Activated T-helper 2 cell treated with anti-CD3 and anti-CD28 coated beads, Interferon-gamma antibody, Interleukin-2, Interleukin-4, amounts not matched to agents 10 μg/mL and 5 μg/mL and 100 μg/mL, durations not matched to agents 14 hours and 24 hours and 36 hours (primary cell): ENCODE measurements at places on chromosomes 4 and X.
A peak's percentile ranks its signal among the peaks of the same experiment; 100 is the strongest.

DNA sequence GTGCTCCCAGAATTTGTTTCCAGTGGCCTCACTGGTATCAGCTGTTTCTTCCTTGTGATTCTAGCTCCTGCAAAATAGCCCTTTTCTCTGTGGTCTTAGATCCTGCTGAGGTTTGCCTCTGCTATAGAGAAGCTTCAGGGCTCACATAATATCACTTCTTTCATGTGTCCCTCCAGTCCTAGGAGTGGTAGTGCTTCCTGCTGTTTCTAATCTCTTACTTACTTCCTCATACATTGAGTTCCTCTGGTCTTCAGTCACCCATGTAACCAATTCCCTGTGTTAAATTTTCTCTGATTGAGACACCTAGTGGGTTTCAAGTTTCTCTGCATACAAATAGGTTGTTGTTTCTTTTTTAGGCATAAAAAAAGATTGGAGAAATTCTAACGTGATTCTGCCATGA, 1567.9 kb downstream of the ARAP2 start:
- no peak for DNase-seq

GRCh38 chr4:166257276-166257675, 384.2 kb downstream of the TLL1 start:
- no peak for DNase-seq

GRCh38 chr4:151408380-151408629, 671 bp upstream of the FHIP1A start:
- no peak for DNase-seq

DNA sequence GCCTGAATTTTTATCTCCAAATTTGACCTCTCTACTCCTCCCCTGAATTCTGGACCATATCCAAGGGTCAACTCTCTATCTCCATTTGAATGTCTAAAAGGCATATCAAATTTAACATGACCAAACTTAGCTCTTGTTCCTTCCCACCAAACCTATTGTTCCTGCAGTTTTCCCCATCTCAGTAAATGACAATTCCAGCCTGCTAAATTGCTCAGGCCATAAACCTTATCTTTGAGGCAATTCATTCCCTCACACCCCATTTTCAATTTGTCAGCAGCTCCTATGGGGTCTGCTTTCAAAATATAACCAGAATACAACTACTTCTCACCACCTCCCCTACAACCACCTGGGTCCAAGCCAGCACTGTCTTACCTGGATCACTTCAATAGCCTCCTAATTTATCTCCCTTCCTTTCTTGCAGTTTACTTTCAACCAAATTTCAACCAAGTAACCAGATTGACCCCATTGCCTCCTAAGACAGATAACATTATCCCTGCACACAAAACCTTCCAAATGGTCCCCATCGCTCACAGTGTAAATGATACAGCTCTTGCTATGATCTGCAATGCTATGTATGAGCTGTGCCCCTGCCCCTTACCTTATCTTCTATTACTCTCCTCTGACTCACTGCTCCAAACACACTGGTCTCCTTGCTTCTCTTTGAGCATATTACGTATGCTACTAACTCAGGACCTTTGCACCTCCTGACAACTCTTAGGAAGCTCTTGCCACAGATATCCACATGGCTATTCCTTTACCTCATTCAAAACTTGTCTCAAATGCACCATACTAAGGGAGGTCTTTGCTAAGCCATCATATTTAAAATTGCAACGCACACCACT, 66.0 kb downstream of the CAMK2D start:
- DNase-seq: no peak

DNA sequence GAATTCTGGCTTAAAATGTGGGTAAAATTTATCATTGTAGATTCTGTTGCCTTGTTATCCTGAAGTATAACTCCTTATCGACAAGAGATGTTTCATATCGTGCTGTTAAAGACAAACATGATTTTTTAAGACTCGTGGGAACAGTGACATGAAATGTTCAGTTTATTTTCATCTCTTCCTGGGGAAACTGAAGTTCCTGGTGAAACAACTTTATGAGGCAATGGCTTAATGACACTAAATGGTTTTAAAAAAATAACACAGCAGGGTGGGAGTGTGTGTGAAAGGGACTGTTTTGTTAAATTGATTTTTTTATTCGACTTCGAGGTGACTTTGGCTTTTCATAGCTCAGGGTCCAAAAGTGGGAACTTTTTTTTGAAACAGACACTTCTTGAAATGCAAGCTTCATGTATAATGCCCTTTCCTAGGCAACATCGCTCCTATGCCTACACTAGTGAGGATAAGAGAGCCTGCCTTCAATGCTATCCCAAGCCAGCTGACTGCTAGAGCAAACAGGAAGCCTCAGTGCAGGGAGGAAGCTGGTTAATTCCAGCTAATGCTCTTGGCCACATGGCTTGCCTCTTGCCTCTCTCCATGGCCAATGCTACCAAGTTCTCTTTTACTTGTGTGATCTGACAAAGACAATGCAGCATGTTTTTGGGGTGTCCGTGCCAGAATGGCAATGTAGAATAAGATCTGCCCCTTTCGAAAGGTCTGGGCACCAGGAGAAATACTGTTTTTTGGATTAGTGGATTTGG, 80.9 kb upstream of the PLAC1 start:
- no peak for DNase-seq

DNA sequence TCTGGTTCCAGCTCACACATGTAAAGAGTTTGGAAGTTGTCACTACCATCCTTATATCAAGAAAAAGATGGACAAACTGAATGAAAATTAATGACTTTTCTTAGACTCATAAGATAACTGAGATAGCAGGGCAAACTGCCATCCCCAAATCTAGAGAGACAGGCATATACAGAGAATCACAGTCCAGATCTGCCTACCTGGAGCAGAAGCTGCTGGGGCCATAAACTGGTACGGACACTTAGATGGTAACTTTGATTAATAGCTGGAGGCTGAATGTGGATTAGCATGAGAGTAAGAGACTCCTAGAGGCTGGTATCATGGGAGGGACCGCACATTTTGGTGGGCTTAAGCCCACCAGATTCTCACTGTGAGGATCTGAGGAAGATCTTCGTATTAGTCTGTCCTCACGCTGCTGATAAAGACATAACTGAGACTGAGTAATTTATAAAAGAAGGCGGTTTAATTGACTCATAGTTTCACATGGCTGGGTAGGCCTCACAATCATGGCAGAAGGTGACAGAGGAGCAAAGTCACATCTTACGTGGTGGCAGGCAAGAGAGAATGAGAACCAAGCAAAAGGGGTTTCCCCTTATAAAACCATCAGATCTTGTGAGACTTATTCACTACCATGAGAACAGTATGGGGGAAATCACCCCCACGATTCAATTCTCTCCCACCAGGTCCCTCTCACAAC, 10.8 kb upstream of the POLA1 start:
- DNase-seq: no peak

GRCh38 chr4:102318526-102318925, 26.8 kb downstream of the SLC39A8 start:
- DNase-seq: no peak

- no peak for DNase-seq
These were observed 127.3 kb upstream of the STK26 start for GRCh38 chrX:131895807-131896206.

- peak; percentile 33 for DNase-seq
These were observed 60.1 kb downstream of the SH2D1A start for GRCh38 chrX:124406294-124407014.

GRCh38 chr4:84915396-84915780, 51.1 kb downstream of the WDFY3 start:
- DNase-seq: no peak

- no peak for DNase-seq
These were observed 98.5 kb upstream of the FAM9C start for GRCh38 chrX:13142891-13143290.
